ENCODE measurements at places on chromosomes 2 and 18. TPM values are rescaled to one million over a fixed set of nuclear protein-coding genes. Genes with fewer than 3 reads are reported as not detected.

- no peak for DNase-seq
These were observed 27.6 kb upstream of the UBE2E3 start for GRCh38 chr2:180952731-180953336.

DNA sequence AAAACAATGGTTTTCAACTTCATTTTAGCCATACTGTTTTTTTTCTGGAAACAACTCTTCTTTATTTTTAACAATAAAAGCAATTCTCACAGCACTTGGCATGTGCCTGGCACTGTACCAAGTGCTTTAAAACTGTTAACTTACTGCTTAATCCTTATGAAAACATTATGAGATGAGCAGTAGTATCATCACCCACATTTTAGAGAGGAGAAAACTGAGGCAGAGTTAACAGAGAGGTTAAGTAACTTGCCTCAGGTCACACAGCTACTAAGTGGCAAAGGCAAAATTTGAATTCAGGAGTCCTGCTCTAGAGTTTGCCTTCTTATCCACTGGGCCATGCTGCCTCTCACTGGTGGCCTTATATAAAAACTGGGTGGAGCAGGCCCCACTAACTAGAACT lies 23.2 kb downstream of the CTIF start:
- no peak for DNase-seq

GRCh38 chr2:42947809-42948600 lies 155.6 kb upstream of the HAAO start:
- DNase-seq, result no peak

GRCh38 chr18:519019-519879 lies 18.7 kb upstream of the COLEC12 start:
- no peak for DNase-seq

DNA sequence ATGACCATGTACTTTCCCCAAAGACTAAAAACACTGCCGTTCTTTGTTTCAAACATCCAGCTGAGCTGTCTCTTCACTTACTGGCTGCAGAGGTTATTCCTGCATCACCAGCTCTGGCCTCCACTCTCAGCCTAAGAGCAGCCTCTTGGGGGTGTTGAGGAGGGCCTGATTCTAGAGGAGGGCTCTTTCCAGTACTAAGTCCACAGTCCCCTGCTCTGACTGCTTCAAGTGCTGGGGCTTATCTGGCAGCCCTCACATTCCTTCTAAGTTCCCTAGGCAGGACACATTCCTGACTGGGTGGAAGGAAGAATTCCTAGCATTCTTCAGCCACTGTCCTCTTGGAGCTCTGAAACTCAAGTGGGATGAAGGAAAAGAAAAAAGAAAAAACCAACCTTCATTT lies 32.9 kb upstream of the EHBP1 start:
- no peak for DNase-seq

DNA sequence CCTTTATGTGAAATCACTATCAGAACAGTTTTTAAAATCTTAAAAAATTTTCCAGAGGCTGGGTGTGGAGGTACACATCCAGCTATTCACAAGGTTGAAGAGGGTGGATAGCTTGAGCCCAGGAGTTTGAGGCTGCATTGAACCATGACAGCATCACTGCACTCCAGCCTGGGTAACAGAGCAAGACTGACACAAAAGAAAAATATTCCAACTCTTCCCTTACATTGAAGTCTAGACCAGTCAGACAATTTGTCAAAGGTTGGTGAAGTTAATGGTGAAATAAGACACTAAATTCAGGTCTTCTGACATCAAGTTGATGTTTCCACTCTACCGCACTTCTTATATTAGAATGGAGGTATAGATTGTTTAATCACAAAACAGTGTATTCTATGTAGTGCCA lies 52.8 kb downstream of the HYCC2 start:
- no peak for DNase-seq

DNA sequence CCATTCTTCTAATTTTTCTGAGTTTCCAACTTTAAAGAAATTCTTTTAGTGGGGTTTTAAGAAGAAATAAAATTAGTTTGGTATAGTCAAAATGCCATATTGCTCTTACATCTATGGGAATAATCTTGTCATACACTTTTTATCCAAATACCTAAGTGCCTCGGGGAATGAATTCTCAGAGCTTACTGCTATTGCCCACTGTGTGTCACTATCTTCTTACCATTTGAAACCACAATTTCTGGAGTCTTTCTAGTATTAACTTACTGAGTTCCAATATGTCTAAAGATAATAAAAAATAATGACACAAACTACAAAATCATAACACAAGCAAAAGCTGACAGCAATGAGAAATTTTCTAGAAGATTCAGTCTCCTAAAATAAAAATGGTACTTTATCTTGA lies 23.7 kb upstream of the DNAH6 start:
- DNase-seq, result no peak

The SRD5A2 gene
- total RNA-seq, result not detected

The COBLL1 gene
- total RNA-seq, result 12.4 TPM

The NHEJ1 gene
- total RNA-seq, result 25.9 TPM
